ENCODE measurements at places on chromosomes 16 and 17.
A peak's percentile ranks its signal among the peaks of the same experiment; 100 is the strongest.

DNA sequence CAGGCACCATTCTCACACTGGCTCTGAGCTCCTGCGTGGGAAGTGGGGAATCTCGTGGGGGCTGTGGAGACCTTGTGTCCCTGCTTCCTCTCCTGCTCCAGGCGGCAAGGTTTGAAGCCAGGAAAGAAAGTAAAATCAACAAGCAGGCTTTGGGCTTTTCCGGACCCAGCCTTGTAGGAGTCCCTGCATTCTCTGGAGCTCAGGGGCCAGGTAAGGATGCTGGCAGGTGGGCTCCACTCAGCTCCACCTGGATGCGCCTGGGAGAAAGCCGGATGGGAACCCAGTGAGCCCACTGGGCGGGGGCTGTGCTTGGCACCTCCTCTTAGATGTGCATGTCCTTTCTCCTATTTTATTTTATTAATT, 362.5 kb downstream of the SEC14L1 start:
- no peak for DNase-seq

GRCh38 chr16:25051406-25052150, 36.4 kb upstream of the ARHGAP17 start:
- DNase-seq = peak; percentile 85

DNA sequence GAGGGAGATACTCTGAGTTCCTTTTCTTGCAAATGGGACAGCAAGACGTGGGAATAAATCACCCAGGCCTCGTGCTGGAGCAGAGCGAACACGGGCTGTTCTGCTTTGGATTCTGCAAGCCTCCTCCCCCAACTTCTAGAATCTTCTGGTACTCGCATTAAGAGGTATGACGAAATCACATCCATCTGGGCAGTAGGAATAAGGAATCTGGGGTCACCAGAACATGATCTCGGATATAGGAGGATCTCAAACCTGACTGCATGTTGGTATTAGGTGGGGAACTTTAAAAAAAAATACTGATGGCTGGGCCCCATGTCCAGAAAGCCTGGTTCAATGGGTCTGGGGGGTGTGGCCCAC, 49.8 kb upstream of the USP7 start:
- DNase-seq = no peak

DNA sequence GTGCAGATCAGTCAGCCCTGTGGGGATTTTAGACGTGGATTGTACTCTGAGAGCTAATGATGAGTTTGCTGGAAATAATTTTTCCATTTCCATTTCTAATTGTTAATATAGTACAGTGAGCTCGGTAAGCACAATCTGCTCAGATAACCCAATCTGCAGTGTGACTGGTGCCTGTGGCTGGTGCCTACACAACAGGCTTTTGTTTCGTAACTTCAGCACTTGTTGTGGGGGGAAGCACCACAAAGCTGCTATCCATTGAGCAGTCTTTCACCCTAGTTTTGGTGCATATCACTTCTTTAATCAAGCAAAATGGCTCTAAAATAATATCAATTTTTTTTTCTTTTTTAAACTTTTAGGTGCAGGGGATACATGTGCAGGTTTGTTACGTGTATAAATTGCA, 534.9 kb upstream of the HSBP1 start:
- no peak for DNase-seq

DNA sequence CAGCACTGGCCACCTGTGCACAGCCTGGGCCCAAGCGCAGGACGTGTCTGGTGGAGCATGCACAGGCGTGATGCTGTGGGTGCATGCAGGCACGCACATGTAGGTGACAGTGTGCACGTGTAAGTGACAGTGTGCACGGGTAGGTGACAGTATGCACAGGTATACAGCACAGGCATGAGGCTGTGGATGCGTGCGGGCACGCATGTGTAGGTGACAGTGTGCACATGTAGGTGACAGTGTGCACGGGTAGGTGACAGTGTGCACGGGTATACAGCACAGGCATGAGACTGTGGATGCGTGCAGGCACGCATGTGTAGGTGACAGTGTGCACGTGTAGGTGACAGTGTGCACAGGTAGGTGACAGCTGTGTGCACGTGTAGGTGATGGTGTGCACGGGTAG, 7.9 kb downstream of the RPUSD1 start:
- DNase-seq = no peak

DNA sequence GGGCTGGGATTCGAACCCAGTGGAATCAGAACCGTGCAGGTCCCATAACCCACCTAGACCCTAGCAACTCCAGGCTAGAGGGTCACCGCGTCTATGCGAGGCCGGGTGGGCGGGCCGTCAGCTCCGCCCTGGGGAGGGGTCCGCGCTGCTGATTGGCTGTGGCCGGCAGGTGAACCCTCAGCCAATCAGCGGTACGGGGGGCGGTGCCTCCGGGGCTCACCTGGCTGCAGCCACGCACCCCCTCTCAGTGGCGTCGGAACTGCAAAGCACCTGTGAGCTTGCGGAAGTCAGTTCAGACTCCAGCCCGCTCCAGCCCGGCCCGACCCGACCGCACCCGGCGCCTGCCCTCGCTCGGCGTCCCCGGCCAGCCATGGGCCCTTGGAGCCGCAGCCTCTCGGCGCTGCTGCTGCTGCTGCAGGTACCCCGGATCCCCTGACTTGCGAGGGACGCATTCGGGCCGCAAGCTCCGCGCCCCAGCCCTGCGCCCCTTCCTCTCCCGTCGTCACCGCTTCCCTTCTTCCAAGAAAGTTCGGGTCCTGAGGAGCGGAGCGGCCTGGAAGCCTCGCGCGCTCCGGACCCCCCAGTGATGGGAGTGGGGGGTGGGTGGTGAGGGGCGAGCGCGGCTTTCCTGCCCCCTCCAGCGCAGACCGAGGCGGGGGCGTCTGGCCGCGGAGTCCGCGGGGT, at the start of gene CDH1:
Gene CDH1, plus strand, starts transcription at position 247 of the 684 bp plus-strand sequence. Its CDS starts 124 bp downstream, at position 371.
- no peak for DNase-seq

GRCh38 chr17:58764373-58764772, 8.7 kb downstream of the PPM1E start:
- no peak for DNase-seq

DNA sequence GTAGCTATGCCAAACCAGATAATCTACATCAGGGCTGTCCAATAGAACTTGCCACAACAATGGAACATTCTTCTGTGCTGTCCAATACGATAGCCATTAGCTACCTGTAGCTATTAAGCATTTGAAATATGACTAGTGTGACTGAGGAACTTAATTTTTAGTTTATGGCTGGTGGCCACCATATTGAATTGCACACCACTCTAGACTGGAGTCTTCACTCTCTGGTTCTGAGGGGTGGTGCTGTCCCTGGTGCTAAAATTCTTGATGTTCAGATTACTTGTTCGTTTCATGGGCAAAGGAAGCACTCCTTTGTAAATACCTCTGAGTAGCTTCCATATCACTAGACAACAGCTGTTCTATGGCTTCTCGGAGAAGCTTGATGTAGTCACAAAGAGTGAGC, 296.6 kb downstream of the NPIPA8 start:
- no peak for DNase-seq

DNA sequence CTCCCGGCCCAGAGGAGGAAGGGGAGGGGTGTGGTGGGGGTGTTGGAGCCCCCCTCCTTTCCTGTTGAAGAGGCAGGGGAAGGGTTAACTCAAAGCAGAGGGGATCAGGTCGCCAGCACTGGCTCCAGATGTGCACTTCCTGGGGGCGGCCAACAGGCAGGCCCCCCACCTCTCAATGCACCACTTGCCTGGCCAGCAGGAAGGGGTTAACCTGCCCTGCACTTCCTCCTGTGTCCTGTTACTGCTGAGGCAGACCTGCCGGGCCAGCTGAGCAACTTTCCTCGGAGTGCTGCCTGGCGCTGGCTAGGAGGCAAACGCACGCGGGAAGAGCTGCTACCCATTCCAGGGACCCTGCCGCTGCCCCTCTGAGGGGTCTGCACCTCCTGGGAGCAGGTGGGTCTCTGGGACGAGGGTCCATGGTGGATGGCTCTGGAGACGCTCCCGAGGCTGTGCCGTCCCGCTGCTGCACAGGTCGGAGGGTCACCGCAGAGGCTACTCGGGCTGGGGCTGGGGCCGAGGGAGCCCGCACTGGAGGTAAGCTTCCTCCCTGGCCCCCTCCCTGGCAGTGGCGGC, at the start of gene EPN3:
Gene EPN3, plus strand, starts transcription at position 284 of the 573 bp plus-strand sequence. CDS start 3,822 bp downstream, outside the sequence.
- no peak for DNase-seq
